ENCODE measurements at places on chromosomes 3 and 15. TPM values are rescaled to one million over a fixed set of nuclear protein-coding genes. Genes with fewer than 3 reads are reported as not detected.
A peak's percentile ranks its signal among the peaks of the same experiment; 100 is the strongest.

GRCh38 chr15:80873366-80873952 lies 94.3 kb downstream of the CEMIP start:
- DNase-seq: peak; percentile 40

GRCh38 chr3:124007186-124007585 lies 15.3 kb upstream of the ROPN1 start:
- no peak for DNase-seq

GRCh38 chr3:114939920-114940319 lies 207.2 kb downstream of the ZBTB20 start:
- no peak for DNase-seq

DNA sequence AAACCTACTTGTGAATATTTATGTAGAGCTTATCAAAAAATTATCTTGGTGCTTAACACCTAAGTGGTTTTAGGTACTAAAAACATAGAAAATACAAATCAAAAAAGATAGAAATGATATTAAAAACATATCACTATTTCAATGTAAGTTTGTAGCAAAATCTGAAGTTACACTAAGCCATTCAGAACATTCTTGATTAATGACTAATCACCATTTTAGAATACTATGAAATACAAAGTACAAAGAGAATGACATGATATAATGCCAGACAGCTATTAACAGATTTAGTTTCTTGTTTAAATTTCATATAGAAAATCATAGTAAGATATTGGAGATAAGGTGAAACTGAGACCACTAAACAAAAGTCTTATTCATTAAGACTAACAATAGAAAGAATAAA lies 169.7 kb upstream of the AGTR1 start:
- no peak for DNase-seq

The DTX3L gene
- polyA plus RNA-seq: 8.6 TPM

The HTR3E gene
- 0.14 TPM for polyA plus RNA-seq

DNA sequence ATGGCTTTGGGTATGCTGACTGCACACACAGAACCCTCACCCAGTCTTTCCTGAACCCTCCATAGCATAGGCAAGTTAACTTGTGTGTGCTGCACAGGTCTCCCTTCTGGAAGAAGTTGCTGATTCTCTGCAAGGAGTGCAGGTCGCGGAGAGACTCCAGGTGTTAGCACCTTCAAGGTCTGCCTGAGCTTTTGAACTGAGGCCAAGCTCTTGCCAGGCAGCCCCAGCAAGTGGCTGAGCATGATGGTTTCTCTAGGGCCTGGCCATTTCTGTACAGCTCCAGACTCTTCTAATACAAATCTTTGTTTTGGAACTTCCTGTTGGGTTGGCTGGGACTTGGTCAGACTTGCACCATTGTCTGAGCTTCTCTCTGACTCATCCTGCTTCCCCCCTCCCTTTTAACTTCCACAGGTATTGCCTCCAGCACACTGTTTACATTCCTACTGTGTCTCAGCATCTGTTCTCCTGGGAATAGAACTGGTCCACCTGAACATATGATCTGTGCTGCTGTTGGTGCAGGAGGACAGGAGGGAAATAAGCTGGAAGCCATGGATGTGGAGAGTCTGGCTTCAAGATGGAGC lies 53.3 kb downstream of the KY start:
- DNase-seq: no peak

- DNase-seq: peak; percentile 74
Observed at GRCh38 chr15:92617549-92618520, 37.7 kb downstream of the FAM174B start.

The CIDEC gene
- 2.7 TPM for polyA plus RNA-seq

GRCh38 chr15:46496491-46497115 lies 861.8 kb downstream of the SQOR start:
- peak; percentile 17 for DNase-seq

DNA sequence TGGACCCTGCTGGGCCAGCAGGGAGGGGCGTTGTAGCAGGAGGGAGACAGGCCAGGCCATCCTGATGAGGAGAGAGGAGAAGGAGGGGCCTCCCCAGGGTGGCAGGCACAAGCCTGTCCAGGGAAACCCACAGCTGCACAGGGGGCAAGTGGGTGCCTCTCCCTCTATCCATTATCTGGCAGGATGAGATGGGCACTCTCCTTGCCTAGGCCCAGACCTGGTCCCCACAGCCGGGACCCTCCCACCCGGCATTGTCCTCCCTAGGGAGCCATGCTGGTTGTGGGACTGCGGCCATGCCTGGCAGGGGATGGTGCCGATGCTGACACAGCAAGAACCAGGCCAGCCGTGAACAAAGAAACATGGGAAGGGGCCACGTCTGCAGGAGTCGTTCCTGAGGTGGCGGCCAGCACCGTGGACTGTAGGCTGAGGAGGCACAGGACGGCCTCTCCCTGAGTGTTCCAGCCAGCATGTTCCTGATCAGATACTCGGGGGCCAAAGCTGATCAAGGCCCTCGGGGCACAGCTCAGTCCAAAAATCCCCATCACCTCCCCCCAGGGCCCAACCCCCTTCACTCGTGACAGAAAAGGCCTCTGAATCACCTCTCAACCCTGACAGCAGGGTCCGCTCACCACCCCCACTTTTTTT lies 19.2 kb upstream of the CYP11A1 start:
- no peak for DNase-seq

DNA sequence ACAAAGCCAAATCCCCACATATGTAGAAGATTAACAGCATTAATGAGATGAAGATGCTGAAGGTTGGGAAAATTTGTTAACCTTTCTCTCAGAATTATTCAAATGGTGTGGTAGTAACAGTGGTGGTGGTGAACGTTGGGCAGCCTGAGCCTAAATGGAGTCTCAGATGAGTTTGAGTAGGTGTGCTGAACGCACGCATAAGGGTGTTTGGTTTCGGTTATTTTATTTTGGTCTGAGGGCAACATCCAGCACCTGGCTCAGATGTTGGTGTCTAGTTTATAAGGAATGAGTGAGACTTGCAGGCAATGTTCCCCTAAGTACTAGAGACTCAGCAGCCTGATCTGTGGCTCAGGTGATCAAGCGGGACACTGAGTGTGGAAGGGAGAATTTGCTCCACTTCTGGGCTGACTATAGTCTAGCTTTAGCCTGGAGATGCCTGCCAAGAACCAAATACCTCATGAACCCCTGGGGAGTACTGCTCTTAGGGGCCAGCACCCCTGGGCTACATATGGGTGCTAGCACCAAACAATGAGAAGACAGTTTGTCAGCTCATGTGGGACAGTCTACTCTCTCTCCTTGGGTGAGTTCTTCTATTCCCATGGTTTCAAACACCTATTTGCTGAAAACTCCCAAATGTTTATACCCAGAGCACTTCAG lies 39.5 kb upstream of the ATP2C1 start:
- no peak for DNase-seq

The POPDC2 gene
- polyA plus RNA-seq: 23.8 TPM

DNA sequence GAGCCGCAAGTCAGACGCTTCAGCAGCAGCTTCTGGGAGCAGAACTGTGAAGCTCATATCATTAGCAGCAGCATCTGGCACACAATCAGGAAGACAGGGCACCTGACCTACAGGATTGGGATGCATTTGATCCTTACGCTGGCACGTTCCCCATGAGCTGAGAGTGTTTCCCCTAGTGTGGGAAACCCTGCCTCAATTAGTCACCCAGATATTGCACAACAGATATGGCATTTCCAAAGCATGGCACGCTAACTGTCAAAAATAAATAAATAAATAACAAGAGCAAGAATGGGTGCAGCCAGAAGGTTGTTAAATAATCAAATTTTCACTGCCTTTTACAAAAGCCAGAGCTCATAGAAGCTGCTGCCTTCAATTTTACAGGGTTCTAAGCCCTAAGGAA lies 189.6 kb upstream of the THBS1 start:
- DNase-seq: no peak

The CADM2 gene
- polyA plus RNA-seq: 5.8 TPM

DNA sequence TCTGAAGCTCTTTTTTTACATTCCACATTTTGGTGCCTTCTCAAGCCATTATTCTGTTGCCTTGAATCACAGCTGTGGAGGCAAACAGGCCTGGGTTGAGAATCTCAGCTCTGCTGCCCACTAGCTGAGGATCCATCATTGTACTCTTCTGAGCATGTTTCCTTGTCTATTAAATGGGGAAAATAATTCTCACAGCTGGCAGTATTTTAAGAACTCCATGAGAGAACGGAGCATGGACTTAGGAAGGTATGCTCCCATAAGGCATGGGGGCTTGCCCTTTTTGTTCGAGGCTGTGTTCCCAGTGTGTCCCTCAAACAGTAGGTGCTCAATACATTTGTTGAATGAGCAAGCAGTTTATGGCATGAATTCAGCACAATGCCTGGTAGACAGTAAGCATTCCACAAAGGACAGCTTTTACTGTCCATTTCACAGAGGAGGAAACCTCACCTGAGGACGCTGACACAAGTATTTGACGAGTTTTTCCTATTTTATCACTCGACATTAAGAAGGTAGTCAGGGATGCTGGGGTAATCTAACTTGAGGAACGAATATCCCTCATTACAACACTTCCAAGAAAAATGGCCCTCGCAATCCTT lies 2.1 kb upstream of the PTPRG start:
- DNase-seq: no peak

The REC114 gene
- polyA plus RNA-seq: 0.23 TPM

Data from hindlimb muscle (tissue), 1 donor.